Sciatic nerve (tissue), 2 donors: ENCODE measurements at places on chromosomes 4 and X. TPM values are rescaled to one million over a fixed set of nuclear protein-coding genes. Genes with fewer than 3 reads are reported as not detected.

Gene STK32B
- 1.6 TPM for total RNA-seq

Gene PGAM4
- not detected for total RNA-seq

Gene MTNR1A
- total RNA-seq: not detected

Gene MAGEB17
- not detected for total RNA-seq

Gene PAGE5
- total RNA-seq: not detected

Gene PCDH18
- 34.4 TPM for total RNA-seq

Gene ANK2
- total RNA-seq: 121 TPM

Gene DUX4
- not detected for total RNA-seq

Gene RTL3
- total RNA-seq: not detected

Gene SPANXD
- total RNA-seq: not detected

Gene MORC4
- 17.1 TPM for total RNA-seq

Gene NUP54
- total RNA-seq: 50.8 TPM

Gene CRMP1
- total RNA-seq: 0.49 TPM

Gene CT55
- not detected for total RNA-seq

Gene CDS1
- 0.31 TPM for total RNA-seq

Gene VCX
- total RNA-seq: not detected

Gene SERTM2
- total RNA-seq: 0.76 TPM

Gene HS3ST1
- total RNA-seq: 3.2 TPM

Gene SUPT20HL2
- total RNA-seq: not detected

Gene ASB11
- not detected for total RNA-seq

Gene SLC38A5
- total RNA-seq: 9.7 TPM

Gene SPANXB1
- total RNA-seq: not detected

Gene SYNPO2
- total RNA-seq: 113 TPM

Gene DKC1
- total RNA-seq: 27.9 TPM
